ENCODE measurements at places on chromosomes 11 and 22. TPM values are rescaled to one million over a fixed set of nuclear protein-coding genes. Genes with fewer than 3 reads are reported as not detected.
A peak's percentile ranks its signal among the peaks of the same experiment; 100 is the strongest.

DNA sequence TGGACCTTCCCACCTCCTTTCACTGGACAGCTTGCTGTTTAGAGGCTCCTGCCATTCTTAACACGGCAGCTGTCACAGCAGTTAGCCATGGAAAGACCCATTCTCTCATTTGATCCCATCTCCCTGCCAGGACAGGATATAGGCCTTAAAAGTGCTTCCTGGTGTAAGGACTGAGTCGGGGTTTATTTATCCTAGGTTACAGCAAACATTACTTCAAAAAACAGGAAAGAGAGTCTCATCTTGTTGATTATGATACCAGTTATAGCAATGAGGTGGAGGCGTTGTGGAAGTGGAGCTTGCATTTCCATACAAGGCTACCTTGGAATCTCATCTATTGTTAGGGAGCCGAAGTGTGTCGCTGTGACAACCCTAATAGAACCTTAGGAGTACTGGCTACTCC lies 17.4 kb upstream of the ETS1 start:
- no peak for DNase-seq

- peak; percentile 45 for DNase-seq
These were observed 20.9 kb downstream of the TMPRSS13 start for GRCh38 chr11:117908109-117908895.

- no peak for DNase-seq
These were observed 8.5 kb upstream of the NAALADL1 start for GRCh38 chr11:65066805-65067291.

GRCh38 chr22:48838376-48838775 lies 989.3 kb downstream of the BRD1 start:
- DNase-seq: no peak

- peak; percentile 50 for DNase-seq
These were observed 46.7 kb downstream of the IGLL1 start for GRCh38 chr22:23533328-23533762.

DNA sequence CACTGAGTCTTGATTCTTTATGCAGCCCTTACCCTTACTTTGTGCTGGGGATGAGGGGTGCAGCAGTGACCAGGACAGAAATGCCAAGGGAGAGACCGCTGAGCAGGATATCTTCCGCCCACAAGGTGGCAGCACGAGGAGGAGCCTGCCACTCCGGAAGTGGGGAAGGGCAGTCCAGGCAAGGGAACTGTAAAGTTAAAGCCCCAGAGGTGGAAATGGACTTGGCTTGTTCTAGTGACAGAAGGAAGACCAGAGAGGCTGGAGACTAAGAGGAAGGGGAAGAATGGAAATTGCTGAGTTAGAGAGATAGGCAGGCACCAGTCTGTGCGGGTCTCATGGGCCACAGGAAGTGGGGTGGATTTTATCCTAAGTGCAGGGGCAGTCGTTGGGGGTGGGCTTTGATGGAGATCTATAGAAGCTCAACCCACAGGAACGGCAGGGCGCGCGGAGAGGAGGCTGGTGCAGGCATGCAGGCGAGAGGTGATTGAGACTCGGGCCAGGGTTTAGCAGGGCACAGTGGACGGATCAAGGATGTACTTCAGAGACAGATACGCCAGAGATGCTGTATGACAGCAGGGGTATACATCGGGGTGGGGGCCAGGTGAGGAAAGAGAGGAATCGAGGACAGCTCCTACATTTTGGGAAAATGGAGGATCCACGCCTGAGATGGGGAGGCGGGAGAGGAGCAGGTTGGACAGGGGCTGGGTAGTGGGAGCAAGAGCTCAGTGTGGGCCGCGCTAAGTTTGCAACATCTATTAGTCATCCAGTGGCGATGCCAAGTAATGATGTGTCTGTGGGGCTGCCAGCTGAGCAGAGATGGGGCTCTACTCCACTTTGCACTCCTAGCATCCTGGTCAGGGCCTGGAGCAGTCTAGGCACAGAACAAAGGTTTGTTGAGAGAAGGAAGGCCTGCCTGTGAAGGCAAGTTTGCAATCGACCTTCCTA lies 3.3 kb upstream of the GRK2 start:
- DNase-seq: peak; percentile 73

DNA sequence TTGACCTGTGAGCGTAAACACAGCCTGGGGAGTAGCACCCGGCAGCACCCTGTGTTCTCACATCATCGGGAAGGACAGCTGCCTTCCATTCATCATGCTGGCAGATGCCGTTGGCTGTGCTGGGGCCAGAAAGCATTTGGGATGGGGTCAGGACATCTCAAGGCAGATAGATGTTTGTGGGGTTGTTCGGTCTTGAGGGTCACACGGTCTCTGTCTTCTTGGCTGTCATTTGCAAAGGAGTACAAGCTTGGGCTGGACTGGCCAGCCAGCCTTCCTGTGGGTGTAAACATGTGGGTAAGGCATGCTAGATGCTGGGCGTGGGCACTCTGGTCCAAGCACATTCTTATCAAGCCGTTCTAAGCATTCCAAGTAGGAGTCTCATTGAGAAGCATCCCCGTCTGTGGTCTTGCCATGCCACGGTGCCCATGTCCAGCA lies 81.4 kb downstream of the TBC1D22A start:
- no peak for DNase-seq

- no peak for DNase-seq
These were observed 66.0 kb downstream of the SHISAL1 start for GRCh38 chr22:44246615-44247326.

DNA sequence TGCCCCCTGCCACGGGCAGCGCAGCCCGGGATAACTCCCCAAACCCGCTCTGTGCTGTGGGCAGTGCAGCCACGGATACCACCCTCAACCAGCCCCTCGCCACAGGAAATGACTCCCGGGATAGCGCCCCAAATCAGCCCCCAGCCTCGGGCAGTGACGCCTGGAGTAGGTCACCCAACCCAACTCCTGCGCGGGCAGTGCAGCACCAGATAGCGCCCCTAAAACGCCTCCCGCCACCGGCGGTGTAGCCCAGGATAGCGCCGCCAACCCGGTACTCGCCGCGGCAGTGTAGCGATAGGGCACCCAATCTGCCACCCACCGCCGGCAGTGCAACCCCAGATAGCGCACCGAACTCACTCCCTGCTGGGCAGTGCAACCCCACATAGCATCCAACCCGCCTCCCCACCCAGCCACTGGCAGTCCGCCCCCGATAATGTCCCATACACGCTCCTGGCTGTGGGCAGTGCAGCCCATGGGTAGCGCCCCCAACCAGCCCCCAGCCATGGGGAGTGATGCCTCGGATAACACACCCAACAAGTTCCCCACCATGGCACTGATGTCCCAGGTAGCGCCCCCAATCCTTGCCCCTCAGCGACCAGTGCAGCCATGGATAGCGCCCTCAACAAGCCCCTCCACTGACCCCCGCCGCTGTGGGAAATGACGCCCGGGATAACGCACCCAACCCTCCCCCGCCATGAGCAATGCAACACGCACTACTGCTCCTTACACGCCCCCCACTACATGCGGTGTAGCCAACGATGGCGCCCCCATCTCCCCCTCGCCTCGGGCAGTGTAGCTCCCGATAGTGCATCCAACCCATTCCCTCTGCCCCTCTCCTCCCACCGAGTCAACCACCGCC lies 1.5 kb downstream of the RFPL2 start:
- no peak for DNase-seq

Gene KCNQ1OT1
- total RNA-seq: 2.1 TPM

Gene ART1
- total RNA-seq: not detected

Gene OR5M8
- total RNA-seq: not detected
